Sigmoid colon (tissue), 7 donors: ENCODE measurements at places on chromosomes 7 and 10. TPM values are rescaled to one million over a fixed set of nuclear protein-coding genes. Genes with fewer than 3 reads are reported as not detected.

CCDC201 gene
- not detected for total RNA-seq

DNA sequence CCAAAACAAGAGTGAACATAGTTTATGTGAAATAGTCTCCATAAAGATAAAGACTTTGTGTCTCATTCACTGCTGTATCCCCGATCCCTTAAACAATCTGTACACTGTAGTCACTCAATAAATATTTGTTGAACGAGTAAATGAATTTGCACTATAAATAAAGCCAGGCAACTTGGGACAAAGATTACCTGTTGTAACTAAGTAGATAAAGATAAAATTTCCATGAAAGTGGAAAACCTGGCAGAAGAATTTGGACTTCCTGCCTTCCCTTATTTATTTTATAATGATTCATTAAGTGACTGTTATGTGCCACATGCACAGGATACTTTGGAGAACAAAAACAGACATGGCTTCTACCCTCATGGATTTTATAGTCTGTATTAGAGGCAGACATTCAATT is 277.7 kb upstream of the KAT6B start:
- no peak overlapping the region for H3K27ac ChIP-seq
- no peaks in the 10 kb centered on the region for H3K36me3 ChIP-seq
- H3K4me1 ChIP-seq, result no peaks in the 10 kb centered on the region
- no peak for DNase-seq
- no peaks in the 10 kb centered on the region for H3K27me3 ChIP-seq

- H3K27ac ChIP-seq, result no peak overlapping the region
- H3K4me3 ChIP-seq, result no peak overlapping the region
- no peaks in the 10 kb centered on the region for H3K4me1 ChIP-seq
- H3K36me3 ChIP-seq, result no peaks in the 10 kb centered on the region
- DNase-seq, result no peak
- H3K27me3 ChIP-seq, result no peaks in the 10 kb centered on the region
Observed at GRCh38 chr10:77139252-77140160, 498.1 kb downstream of the KCNMA1 start.

SHH gene
- total RNA-seq, result not detected

GRCh38 chr7:99143853-99144672 is at the start of gene SMURF1:
TSS of gene SMURF1 (minus strand) at chr7:99144108. CDS start at chr7:99143780, 328 bp downstream.
- peak; percentile 80 for DNase-seq
- peak within 1 kb of the TSS; percentile 94 for H3K27ac ChIP-seq
- H3K36me3 ChIP-seq, result no peaks in the 10 kb centered on the region
- H3K27me3 ChIP-seq, result no peaks in the 10 kb centered on the region

NACAD gene
- total RNA-seq, result 5.3 TPM

GRCh38 chr10:876438-876837 is 55.1 kb downstream of the LARP4B start:
- H3K36me3 ChIP-seq, result peaks cover 16% of the 10 kb centered on the region
- no peak overlapping the region for H3K27ac ChIP-seq
- no peak overlapping the region for H3K4me3 ChIP-seq
- H3K27me3 ChIP-seq, result no peaks in the 10 kb centered on the region
- H3K4me1 ChIP-seq, result peaks cover 4% of the 10 kb centered on the region
- no peak for DNase-seq

PRRT4 gene
- 0.83 TPM for total RNA-seq

DNA sequence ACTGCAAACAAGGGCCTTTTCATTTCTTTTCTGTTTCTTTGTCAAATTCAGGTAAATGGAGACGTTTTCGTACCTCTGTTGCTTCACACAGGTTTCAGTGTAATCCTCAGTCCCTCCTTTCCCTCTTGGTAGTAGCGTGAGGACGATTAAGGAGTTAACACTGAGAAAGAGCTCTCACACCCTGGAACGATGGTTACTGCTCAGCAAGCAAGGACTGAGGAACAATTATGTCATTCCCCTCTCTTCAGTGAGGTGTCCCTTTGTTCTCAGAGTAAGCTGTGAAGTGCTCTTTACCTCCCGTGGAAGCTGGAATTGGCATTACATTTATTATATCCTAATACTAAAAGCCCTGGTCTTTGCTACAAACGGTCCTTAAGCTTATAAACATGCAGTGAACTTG is 95.9 kb downstream of the FANK1 start:
- no peaks in the 10 kb centered on the region for H3K27me3 ChIP-seq
- H3K4me3 ChIP-seq, result no peak overlapping the region
- no peaks in the 10 kb centered on the region for H3K36me3 ChIP-seq
- H3K27ac ChIP-seq, result no peak overlapping the region

WNT16 gene
- total RNA-seq, result 1.4 TPM
